ENCODE measurements at places on chromosomes 11 and 22. TPM values are rescaled to one million over a fixed set of nuclear protein-coding genes. Genes with fewer than 3 reads are reported as not detected.

MOGAT2 gene
- polyA plus RNA-seq, result not detected

SEC14L6 gene
- polyA plus RNA-seq, result 2.2 TPM

CABP4 gene
- polyA plus RNA-seq, result not detected

NAALADL1 gene
- 0.59 TPM for polyA plus RNA-seq

SLC22A6 gene
- polyA plus RNA-seq, result not detected

GGTLC3 gene
- 2.2 TPM for polyA plus RNA-seq

GDPD4 gene
- not detected for polyA plus RNA-seq

SAA4 gene
- 0.20 TPM for polyA plus RNA-seq

OR52A1 gene
- not detected for polyA plus RNA-seq

MRGPRX4 gene
- polyA plus RNA-seq, result not detected

FIBIN gene
- 2.2 TPM for polyA plus RNA-seq

C11orf65 gene
- 3.7 TPM for polyA plus RNA-seq

Measured in cardiac muscle cell (in vitro differentiated cells and primary cell).